Anterior cingulate cortex (tissue), 58 donors: ENCODE measurements at places on chromosomes 11 and 22.

DNA sequence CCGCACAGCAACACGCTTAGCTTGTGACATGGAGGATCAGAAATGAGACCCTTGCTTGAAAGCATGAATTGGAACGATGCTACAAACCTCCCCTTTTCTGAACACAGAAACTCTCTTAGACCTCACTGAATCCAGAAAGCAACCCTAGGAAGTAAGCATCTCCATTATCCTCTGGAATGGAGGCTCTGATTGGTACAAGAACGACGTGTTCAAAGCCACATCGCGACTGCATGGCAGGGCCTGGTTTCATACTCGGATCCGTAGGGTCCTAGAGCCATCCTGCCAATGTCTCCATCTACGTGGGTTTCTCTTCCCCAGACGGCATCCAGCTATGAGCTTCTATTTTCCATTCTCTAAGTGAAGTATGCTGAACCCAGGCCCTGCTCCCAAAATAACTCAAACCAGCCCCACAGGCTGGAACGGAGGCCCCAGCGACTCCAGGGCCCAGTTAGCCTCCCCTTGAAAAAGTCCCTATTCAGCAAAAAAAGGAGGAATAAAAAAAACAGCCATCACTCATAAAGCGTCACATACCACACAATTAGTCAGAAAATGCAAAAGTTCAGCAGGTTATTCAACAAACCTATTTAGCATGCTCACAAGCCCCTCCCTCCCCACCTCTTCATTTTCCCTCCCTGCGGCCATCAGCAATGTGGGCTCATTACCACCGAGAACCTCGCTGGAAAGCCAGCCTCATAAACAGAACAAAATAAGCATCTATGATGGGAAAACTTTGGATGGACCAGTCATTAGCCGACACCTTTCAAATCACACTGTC is 7.1 kb upstream of the MN1 start:
- DNase-seq = no peak

- no peak for DNase-seq
These were observed 8.4 kb downstream of the PARVG start for GRCh38 chr22:44188986-44189630.

DNA sequence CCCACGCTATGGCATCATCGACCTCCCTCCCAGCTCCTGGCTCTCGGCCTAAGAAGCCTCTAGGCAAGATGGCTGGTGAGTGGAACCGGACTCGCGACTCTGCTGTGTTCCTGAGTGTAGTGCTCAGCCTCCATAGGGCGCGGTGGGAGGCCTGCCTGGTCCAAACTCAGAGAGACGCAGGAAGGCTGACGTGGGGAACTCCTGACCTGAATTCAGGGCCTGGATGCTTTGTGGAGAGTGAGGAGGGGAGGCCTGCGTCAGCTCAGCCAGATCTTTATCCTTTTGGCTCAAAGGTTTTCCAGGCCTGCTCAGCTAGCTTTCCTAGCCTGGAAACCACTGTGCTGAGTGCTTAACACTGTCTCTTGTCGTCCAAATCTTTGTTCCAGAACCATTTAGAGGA is 8.0 kb downstream of the TIRAP start:
- no peak for DNase-seq

GRCh38 chr11:78081583-78081982 is 1.9 kb upstream of the NDUFC2 start:
- DNase-seq = no peak

- DNase-seq = no peak
These were observed 28.8 kb upstream of the ETS1 start for GRCh38 chr11:128616161-128616560.

GRCh38 chr11:64870176-64870892 is 8.1 kb downstream of the EHD1 start:
- DNase-seq = no peak

DNA sequence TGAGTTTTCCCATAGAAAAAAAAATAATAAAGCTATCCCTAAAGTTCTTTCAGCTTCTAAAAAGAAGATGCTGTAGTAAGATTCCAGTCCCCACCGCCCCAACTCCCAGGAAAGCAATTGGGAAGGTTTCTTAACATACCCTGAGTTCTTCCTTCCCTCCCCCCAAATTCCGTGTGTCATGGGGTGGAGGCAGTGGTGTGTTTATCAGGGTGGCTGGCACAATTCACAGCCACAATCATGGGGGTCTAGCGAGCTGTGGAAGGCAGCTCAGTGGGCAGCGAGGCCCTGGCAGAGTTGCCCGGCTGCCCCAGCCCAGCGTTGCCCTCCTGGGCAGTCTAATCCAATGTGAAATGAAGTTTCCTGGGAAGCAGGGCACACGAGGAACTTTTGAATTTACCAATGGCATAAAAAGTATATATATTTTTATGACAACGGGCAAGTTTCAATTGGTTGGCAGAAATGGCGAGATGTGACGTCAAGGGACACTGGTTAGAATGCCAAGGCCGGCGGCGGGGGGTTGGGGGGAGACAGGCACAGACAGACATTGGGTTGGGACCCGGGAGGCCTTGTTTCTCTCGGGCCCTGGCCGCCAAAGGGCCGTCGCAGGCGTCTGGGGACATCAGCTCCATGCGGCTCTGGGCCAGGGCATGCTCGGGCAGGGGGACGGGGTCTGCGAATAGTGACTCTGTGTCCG is 80.7 kb upstream of the PPARA start:
- peak; percentile 83 for DNase-seq

GRCh38 chr22:26377170-26377830 is 51.8 kb upstream of the ASPHD2 start:
- no peak for DNase-seq

- no peak for DNase-seq
These were observed 699.1 kb downstream of the KCNA4 start for GRCh38 chr11:29317694-29318093.

DNA sequence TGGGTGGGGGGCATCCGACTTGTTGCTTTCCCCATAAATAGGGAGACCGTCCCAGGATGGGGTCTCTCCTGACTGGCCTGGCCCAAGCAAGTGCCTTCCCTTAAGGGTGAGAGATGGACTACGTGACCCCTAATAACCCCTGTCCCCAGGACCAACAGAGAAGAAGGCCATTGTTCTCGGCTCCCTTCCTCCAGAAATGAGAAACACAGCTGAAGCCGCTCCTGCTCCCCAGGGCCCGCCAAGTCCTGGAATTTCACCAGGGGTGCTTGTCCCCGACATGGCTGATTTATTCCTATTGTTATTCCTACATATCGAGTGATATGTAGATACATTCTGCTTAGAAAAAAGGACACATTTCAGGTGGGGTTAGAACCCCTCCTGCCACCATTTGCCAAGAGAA is 100.8 kb downstream of the TP53I11 start:
- DNase-seq = no peak

GRCh38 chr11:64534391-64534801 is 56.6 kb upstream of the SLC22A12 start:
- no peak for DNase-seq

GRCh38 chr11:65639623-65640482 is 2.0 kb downstream of the SIPA1 start:
- DNase-seq = no peak

- no peak for DNase-seq
These were observed 236.4 kb downstream of the CNTN5 start for GRCh38 chr11:99257131-99257530.

DNA sequence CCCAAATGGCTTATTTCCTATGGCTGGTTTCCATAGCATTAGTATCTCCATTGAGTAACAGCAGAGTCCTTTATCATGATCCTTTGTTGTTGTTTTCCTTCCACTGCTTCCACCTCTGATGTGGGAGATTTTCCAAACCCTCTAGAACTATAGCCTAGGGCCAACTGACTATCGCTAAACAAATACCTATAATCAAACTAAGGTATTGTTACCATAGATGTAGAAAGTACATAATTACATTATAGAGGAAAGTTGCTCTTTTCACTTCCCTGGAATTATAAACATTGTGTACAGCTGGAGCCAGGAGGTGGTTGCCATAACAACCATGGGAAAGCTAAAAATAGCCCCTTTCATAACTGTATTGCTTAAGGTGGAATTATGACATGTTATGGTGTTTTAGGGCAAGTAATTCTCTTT is 47.0 kb upstream of the ALKBH3 start:
- no peak for DNase-seq

GRCh38 chr11:77814848-77815247 is 5.7 kb downstream of the RSF1 start:
- no peak for DNase-seq

GRCh38 chr22:41534219-41534618 is 10.1 kb downstream of the POLR3H start:
- DNase-seq = no peak

DNA sequence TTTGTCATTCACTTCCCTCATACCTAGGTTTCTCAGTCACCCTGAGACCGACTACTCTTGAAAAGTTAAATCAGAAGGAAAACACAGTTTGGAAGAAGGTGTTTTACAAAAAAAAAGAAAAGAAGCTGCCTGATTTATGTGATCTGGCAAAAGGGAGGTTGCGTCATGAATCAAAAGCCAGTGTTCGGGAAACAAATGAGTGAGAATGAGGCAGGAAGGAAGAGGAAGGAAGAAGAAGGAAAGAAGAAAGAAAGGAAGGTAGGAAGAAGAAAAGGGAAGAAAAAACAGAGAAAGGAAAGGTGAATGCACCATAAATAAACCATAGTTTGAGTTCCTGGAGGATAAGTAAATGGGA is 314.6 kb downstream of the BLID start:
- DNase-seq = no peak

DNA sequence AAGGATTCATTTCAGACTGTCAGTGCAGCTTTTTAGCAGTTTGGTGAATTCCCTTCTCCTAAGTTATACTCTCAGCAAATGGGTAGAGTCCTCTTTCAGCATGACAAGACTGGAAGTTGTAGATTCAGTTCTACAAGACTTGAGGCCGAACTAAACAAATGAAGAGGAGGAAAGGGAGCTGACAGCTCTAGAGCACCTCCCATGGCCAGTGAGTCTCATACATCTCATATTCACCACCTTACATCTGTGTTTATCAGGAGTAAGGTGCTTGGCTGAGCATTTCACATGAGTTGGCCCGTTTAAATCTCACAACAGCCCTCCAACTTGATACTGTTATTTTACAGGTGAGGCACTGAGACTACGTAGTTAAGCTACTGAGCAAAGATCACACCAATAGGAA is 30.4 kb downstream of the SEZ6L start:
- DNase-seq = no peak

- no peak for DNase-seq
These were observed 8.2 kb downstream of the CREB3L1 start for GRCh38 chr11:46285594-46286033.

GRCh38 chr22:35852076-35852475 is 134.4 kb downstream of the APOL5 start:
- no peak for DNase-seq

DNA sequence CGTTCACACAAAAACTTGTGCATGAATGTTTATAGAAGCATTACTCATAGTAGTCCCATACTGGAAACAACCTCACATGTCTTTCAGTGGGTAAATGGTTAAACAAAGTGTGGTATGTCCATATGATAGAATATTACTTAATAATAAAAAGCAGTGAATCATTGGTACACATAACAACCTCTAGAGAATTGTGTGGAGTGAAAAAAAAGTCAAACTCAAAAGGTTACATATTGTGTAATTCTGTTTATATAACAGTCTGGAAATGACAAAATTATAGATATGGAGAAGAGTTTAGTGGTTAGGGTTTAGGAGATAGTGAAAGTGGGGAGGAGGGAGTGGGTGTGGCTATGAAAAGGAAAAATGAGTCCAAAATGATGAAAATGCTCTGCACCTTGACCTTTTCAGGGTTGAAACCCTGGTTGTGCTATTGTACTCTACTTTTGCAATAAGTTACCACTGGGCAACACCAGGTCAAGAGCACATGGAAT is 243.4 kb upstream of the DDI1 start:
- DNase-seq = no peak

GRCh38 chr11:12746593-12747097 is 72.4 kb downstream of the TEAD1 start:
- no peak for DNase-seq

DNA sequence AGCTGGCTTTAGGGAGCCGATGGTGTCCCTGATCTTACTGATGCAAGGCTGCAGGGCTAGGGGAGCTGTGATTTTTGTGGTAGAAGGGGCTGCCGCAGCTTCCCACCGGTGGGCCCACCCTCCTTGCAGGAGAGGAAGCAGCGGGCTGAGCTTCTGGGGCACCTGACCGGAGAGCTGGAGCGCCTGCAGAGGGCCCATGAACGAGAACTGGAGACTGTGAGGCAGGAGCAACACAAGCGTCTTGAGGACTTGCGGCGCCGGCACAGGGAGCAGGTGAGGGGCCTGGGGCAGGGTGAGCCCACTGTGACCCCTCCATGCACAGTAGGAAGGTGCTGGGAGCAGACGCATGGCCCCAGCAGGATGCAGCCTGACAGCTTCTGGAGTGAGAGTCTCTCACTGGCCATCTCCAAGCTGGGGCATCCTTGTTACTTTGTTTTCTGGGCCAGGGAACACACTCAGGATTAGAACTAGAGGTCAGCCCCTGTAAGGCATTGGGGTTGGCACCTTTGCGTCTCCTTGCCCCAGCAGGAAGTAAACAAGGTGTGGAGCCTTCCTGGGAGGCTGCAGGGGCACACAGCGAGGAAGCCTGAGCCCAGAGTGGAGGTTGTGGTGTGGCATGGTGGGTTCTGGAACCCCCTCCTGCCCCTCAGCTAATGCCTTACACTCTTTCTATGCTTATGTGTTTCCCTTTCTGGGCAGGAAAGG is 66.7 kb downstream of the CEP164 start:
- DNase-seq = no peak

DNA sequence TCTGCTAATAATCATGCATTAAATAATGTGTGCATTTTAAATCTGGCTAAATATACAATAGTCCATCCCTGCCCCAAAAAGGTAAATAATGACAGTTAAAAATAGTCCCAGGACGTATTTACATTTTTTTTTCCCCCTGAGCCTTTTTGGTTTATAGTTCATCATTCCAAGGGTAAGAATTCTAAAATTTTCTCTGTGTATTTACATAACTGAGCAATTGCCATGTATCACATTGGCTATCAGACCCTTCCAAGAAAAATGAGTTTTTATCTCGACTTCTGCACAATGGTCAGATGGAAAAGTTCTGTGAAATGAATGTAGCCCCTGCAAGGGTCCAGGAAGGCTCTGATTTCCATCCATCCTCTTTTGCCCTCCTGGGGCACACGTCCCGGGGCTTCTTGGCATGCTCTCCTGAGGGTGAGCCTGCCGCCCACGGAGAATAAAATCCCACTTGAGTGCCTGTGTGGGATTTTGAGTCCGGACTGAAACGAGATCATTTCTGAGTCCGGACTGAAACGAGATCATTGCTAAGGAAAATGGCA is 94.1 kb upstream of the ANO1 start:
- no peak for DNase-seq

DNA sequence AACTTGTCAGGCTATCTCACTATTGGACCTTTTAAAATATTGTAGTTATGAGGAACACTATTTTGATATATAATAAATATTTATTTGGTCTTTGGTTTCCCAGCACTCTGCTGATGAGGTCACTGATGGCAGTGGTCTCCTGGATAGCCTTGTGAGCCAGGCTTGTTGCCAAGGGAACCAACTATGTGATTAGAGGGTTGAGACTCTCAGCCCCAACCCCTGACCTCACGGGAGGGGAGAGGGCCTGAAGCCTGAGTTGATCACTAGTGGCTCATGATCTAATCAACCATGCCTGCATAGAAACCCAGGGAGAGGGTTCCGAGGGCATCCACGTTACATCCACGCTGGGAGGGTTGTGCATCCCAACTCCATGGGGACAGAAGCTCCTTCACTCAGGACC is 10.8 kb downstream of the PANX1 start:
- no peak for DNase-seq

GRCh38 chr11:1384199-1384970 is 5.3 kb upstream of the BRSK2 start:
- no peak for DNase-seq

GRCh38 chr11:68552542-68552941 is 92.0 kb downstream of the PPP6R3 start:
- no peak for DNase-seq

- DNase-seq = no peak
These were observed 28.5 kb downstream of the IMMP1L start for GRCh38 chr11:31480930-31481329.
